T-helper 1 cell (primary cell): ENCODE measurements at places on chromosomes 5 and 9.

GRCh38 chr5:34606101-34606500 lies 50.0 kb upstream of the RAI14 start:
- DNase-seq: no peak

GRCh38 chr9:82543726-82544125 lies 519.2 kb downstream of the RASEF start:
- DNase-seq: no peak

DNA sequence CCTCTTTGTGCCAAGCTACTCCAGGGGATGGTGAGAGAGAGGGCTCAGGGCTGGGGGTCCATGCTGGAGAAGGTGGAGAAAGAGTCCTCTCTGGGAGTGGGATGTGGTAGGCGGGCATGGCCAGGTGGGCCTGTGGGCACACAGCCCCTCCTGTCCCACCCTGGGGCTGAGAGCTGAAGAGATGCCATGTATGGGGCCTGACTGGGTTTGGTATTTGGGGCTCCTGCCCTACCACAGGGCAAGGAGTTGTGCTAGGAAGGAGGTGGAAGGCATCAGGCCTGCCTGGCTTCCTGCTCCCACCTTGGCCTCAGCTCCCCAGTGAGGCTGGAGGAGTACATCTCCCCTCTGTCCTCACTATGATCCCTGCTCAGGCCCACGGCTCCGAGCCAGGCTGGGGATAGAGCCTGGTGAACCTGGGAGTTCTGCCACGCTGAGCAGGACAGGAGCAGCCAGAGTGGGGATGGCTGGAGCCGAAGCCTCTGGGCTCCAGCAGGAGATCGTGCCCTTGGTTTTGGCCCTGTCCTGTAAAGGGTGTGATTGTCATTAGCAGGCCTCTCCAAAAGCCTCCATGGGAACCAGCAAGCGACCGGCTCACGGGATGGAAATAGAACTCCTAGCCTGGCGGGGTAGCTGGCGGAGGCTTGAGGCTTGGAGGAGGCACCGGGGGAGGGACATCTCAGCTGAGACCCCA lies 75.5 kb downstream of the CACNA1B start:
- DNase-seq: no peak

DNA sequence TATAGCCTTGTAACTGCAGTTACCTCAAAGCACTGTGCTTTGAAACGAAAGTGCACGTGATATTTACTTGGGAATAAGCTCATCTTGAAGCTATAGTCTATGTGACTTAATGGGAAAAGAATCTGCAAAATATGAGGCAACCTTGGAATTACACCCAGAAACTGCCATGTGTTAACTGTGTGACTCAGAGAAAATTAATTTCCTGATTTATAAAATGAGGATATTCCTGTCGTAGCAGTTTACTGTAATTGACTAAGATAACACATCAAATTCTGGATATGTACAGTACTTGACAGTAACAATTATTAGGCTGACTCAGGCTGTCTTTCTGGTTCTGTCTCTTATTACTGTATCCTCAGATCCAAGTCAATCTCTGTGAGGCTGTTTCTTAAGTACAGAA lies 1079.9 kb upstream of the ACO1 start:
- no peak for DNase-seq

DNA sequence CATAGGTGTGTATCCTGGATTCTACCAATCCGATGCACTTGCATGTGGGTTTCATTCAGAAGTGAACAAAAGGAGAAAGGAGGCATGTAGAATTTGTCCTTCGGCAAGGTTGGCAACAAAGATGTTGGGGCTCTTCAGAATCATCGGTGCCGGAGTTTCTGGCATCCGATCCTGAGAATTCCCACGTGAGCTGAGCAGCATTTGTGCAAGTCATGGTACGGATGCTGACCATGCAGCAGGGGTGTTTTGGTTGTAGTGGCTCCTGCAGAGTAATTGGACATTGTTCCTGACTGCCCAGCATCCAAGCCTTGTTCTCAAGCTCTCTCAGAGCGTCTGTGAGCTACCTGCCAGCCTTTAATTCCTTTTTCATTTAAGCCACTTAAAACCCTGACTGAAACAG lies 19.0 kb upstream of the POC5 start:
- no peak for DNase-seq

DNA sequence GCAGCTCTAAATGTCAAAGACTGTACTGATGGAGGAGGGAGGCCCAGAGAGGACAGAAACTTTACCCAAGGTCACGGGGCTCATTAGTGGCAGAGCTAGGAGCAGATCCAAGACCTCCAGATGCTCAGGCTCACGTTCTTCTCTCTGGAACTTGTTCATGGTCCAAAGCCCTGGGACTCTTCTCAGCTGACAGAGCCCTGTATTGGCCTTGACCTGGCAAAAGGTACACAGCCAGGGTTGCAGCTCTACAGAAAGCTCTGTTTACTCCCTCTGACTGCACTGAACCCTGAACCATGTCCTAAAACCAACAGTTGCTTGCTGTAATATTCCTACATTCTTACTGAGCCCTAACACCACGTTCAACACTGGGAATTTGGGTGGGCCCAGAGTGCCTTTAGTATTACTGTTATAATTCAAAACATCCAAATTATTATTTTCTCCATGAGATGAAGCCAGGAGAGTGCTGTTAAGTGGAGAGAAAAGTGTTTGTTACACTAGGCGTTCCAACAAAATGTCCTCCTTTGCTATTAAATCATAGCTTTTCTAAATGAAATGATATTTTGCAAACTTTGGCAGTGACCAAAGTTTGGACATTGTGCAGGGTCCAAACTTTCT lies 602.4 kb upstream of the CLINT1 start:
- no peak for DNase-seq

GRCh38 chr5:98321361-98321760 lies 452.1 kb upstream of the RGMB start:
- DNase-seq: no peak

DNA sequence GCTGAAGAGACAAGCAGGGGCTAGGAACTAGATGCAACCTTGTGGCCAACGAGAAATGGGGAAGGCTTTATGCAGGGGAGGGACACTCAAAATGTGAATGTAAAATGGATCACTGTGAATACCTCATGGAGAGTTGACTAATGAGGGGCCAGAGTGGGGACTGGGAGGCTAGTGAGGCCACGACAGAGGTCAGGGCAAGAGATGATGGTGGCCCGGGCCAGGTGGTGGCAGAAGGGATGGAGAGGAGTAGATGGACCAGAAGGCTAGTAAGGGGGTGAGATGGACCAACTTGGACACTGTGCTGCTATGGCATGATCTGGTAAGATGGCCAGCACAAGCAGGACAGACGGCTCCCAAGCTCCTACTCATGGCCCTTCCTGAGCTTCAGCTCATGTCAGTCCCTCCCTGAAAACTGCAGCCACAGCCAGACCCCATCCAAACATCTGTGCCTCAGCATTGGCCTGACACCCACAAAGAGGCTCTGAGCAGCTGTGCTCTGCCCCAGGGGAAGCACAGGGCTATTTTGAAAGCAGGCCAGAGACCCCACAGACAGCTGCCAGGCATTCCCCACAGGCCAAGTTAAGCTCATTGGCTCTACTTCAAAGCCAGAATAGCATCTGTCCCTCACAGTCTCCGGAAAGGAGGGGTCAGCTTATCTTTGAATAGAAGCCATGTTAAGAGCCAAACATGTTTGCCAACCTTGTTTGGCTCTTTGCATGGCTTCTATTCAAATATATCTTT lies 22.1 kb downstream of the P4HA2 start:
- no peak for DNase-seq
